A549 treated with GW870086 at 1 μM for 4 hours (cell line): ENCODE measurements at places on chromosomes 13 and 19. TPM values are rescaled to one million over a fixed set of nuclear protein-coding genes. Genes with fewer than 3 reads are reported as not detected.

CPB2 gene
- total RNA-seq, result not detected in 5 replicates

ATP8A2 gene
- total RNA-seq, result 0.01 TPM in 1 of 5 replicates, not detected in the others

SIGLEC9 gene
- total RNA-seq, result 0.06 to 0.08 TPM in 2 of 5 replicates, not detected in the others

CYP2A6 gene
- not detected in 5 replicates for total RNA-seq

SMAD9 gene
- total RNA-seq, result 0.05 to 0.10 TPM (median 0.06 TPM) in 5 replicates

OR2Z1 gene
- total RNA-seq, result not detected in 5 replicates

TMEM86B gene
- 3.1 to 5.3 TPM (median 4.1 TPM) in 5 replicates for total RNA-seq

EFNB2 gene
- 3.7 to 4.5 TPM (median 4.2 TPM) in 5 replicates for total RNA-seq

ZNF470 gene
- total RNA-seq, result 1.4 to 1.8 TPM (median 1.6 TPM) in 5 replicates

COG3 gene
- total RNA-seq, result 11.6 to 18.0 TPM (median 14.0 TPM) in 5 replicates
